ENCODE measurements at places on chromosomes 7 and 10. TPM values are rescaled to one million over a fixed set of nuclear protein-coding genes. Genes with fewer than 3 reads are reported as not detected.

PRLHR gene
- total RNA-seq: not detected

HILPDA gene
- total RNA-seq: 24.2 TPM

EFCAB10 gene
- total RNA-seq: 0.35 TPM

HMX2 gene
- total RNA-seq: not detected

GPRIN2 gene
- total RNA-seq: 29.2 TPM

RSPH10B gene
- total RNA-seq: 1.4 TPM

CACNB2 gene
- not detected for total RNA-seq

ABCB1 gene
- 60.6 TPM for total RNA-seq

ACSM6 gene
- 0.10 TPM for total RNA-seq

XPNPEP1 gene
- total RNA-seq: 123 TPM

SCART1 gene
- total RNA-seq: 0.35 TPM

NKX1-2 gene
- total RNA-seq: not detected

Data from renal cortical epithelial cell (primary cell).